ENCODE measurements at places on chromosomes 6 and 20.

GRCh38 chr6:56853541-56853940, 101.4 kb upstream of the BEND6 start:
- DNase-seq, result no peak

- peak; percentile 38 for DNase-seq
Measured at GRCh38 chr6:16747232-16748024, 13.8 kb downstream of the ATXN1 start.

DNA sequence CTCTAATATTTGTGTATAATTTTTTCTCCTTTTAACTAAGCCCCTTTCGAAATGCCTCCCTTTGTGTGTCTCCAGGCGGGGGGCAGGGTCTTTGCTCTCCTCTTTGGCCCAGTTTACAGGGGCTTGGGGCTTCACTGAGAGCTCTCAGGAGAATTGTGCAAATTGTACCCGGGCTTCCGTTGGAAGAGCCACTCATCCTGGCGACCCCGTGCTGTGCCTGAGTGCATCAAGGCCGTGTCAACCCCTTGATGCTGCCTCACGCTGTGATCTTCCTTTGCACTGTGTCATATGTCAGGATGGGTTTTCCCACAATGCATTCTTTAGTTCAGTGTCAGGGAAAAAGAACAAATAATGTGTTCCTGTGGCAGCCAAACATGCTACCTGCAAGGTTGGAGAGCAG, 118.0 kb upstream of the POU3F2 start:
- no peak for DNase-seq

DNA sequence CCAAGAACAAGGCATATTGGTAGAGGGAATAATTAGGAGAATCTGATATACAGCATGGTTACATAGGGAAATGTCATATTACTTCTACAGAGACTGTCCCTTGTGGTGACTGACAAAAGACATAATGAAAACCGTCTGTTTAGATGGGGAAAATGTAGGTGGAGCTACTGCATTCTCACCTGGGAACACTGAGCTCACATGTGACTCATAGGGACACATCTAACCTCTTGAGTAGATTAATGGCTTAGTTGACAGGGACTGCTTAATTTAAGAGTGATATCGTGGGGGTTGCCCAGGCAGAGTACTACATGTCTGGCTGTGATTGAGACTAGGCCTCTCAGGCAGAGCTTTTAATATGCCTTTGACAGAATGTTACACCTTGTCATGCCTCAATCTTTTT, 235.3 kb upstream of the ZFP64 start:
- no peak for DNase-seq

GRCh38 chr20:61253264-61253639, 1.2 kb downstream of the CDH4 start:
- peak; percentile 34 for DNase-seq

- no peak for DNase-seq
Measured at GRCh38 chr6:10521104-10521808, at the start of gene GCNT2. Gene GCNT2, plus strand, starts transcription at chr6:10521351. Its CDS starts 7,561 bp downstream, at chr6:10528912.

GRCh38 chr6:40588480-40588879, 1.3 kb upstream of the LRFN2 start:
- DNase-seq, result no peak

GRCh38 chr6:33592595-33593413, 12.7 kb upstream of the BAK1 start:
- no peak for DNase-seq

GRCh38 chr6:52305411-52305810, 20.9 kb upstream of the MCM3 start:
- DNase-seq, result no peak

GRCh38 chr6:118815495-118815894, 78.5 kb upstream of the ASF1A start:
- DNase-seq, result no peak
